ENCODE measurements at places on chromosomes 1 and 21.

DNA sequence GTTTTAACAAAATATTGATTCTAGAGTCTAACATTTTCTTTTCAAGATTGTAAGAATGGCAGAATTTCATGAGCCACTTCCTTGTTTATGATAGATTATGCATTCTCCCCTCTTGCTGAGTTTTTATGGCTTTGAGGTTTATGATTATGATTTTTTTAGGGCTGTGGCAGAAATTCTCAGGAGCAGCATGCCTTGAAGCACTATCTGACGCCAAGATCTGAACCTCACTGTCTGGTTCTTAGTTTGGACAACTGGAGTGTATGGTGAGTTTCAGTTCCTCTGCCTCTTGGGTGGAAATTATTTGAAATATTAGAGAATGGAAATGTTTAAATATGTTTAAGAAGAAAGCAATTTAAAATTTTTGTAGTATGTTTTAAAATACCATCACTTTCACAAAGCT is 10.2 kb downstream of the USP16 start:
- no peak for DNase-seq

DNA sequence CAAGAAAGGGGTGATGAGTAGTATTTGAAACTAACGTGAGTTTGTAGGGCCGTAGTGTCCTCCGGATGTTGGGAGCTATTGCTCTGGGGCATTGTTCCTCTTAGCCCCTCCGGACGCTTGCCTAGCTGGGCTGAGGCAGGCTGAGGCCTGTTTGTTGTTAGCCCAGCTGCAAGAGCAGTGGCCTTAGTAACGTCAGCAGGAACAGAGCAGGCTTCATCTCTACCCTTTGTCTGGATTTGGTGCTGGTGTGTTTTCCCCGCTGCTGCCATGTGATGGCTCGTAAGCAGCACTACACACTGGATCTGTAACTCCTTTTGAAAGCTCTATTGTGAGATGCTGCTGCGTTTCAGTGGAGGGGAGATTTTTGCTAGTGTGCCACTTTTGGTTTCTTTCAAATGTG is 57.6 kb downstream of the DNM3 start:
- DNase-seq: no peak

- DNase-seq: no peak
These were observed 6.4 kb upstream of the TNNI1 start for GRCh38 chr1:201427963-201428362.

- no peak for DNase-seq
These were observed 82.2 kb upstream of the ATP1B1 start for GRCh38 chr1:169024255-169024654.

DNA sequence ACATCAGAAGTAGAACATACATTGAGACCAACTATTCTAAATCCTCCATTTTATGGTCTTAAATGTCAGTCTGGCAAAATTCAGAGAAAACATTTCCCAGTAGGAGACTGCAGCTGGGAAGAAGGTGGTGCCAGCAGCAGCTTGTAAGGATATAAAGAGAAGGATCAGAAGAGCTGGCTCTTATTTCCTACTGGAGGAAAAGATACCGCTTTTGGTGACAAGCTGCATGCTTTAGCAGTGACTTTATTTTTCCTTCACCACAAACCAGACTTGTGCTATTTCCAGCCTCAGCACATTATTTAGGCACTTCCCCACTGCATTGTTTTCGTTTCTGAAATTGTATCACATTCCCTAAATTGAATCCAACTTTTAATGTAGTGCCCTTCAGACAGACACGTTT is 28.4 kb downstream of the RNF11 start:
- DNase-seq: no peak

GRCh38 chr1:43585557-43585956 is 54.9 kb downstream of the PTPRF start:
- DNase-seq: no peak

- no peak for DNase-seq
These were observed 3.3 kb downstream of the SLAMF8 start for GRCh38 chr1:159829822-159830465.

DNA sequence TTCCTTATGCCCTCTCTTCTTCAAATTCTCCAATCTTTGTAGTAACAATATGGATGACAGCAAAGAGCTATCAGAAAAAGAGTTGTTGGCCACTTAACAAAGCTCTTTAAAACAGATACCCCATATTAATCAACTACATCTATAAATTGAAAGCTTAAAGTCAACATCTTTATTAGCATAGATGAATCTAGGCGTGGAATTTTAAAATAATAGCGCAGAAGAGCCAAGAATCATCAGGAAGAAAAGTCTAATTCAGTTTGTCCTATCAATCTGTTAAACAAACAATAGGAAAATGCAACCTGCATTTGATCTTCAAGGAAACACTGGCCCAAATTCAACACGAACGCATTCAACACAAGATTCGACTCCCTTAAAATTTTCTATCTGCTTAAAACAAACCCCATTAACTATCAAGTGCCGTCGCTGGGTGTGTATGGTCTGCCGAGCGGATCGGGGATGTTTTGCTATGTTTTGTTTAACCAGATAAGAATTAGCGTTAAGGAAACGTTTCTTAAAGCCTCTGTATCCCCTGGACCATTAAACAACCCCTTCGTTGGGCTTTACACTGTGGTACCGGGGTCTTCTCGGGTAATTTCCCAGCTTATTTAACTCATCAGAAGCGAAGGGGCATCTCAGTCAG is 1.0 kb downstream of the LYST start:
- DNase-seq: no peak

DNA sequence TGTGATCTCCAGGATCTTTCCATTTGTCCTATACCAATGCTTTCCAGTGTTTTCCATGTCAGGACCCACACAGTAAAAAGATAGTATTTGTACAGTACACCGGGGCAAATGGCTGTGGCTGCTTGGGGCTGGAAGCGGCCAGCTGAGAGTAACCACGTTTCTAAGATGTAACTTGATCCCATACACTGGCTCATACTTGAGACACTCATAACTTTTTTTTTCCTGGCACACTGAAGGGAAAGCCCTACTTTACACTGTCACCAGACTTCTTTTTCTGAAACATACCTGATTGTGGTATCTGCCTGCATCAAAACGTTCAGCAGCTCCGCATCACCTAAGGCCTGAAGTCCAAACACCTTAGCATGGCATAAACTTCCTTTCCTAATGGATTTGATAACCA is 21.6 kb downstream of the VPS13D start:
- no peak for DNase-seq

DNA sequence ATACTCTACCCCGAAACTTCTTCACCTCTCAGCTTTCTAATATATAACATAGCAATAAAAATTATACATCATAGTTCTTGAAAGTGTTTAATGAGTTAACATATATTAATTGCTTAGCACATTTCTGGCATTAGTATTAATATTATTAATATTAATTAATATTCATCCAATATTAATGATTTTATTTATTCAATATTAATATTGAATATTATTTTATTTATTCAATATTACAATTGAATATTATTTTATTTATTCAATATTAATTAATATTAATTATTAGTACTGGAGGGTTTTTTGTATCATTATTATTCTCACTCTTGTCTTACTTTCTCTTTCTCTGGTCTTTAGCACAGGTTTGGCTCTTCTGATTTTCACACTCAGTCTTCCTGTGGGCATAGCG is 105.2 kb downstream of the GRIK1 start:
- DNase-seq: no peak

- DNase-seq: no peak
These were observed 380.6 kb upstream of the ZRANB2 start for GRCh38 chr1:71461416-71461815.

DNA sequence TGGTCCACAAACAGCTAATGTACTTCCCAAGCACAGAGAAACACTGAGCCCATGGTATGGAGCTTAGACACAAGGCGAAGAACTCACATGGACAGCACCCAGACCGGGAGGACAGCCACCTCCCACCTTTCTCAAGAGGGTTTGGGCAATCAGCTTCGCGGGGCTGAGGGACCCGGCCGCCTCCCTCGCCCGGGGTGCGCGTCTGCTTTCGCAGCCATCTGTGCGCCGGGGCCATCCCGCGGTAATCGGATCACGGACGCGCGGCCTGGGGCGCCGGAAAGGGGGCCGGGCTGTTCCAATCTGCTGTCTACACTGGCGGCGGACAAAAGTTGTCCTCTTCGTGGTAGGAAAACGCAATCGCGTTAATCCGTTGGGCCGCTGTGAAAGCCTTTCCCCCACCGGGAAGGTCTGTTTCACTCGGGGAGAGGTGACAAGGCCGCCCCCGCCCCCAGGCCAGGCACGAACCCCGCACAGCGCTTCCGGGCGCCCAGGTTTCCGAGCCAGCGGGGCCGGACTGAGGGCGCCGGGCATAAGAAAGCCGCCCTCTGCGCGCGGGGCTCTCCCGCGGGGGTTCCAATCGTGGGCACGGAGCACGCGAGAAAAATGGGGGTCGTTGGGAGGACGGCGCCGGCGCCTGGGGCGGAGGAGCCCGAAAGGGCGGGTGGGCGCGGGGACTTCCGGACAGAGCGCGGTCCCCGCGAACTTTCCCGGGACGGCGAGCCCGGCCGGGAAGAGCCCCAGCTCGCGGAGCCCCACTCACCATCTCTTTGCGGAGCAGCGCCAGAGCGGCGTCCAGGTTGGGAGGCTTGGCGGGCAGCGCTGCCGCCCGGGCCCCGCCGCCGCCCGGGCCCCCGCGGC is 664 bp downstream of the FAM89A start:
- no peak for DNase-seq

GRCh38 chr21:26005464-26005863 is 165.1 kb downstream of the APP start:
- DNase-seq: no peak

DNA sequence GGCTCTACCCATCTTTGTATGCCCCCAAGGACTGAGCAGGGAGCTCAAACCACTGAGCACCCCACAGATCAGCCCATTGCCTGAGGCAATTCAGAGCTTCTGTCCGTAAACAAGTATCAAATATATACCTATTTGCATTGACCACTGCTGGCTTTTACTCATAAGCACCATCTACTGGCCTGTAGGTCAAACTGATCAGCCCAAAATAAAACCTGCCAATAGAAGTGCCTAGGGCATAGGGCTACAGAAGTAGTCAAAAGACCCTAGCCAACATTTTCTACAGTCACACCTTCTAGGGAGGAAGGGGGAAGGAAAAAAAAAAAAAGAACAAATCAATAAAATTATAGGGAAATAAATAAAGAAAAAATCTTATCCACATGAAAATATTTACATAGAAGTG is 5.3 kb upstream of the LCE3D start:
- no peak for DNase-seq

GRCh38 chr1:183842795-183843144 is 37.9 kb downstream of the RGL1 start:
- no peak for DNase-seq

DNA sequence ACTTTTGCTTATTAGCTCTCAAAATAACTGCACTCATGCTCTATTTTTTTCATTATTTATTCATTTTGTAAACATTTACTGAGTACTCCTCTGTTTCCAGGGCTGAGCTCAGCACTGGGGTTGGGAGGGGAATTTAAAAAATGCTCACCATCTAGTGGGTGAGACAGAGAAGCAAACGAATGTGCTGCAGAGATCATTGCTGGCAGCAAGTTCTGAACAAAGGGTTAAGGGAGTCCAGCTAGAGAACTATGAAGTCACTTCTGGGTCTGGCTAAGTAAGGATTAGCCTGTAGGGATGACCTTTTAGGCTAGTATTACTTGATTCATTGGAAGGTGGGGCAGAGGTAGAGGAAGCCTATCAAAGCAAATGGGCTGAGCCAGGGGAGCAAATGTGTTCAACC is 99.1 kb upstream of the ZNF644 start:
- DNase-seq: no peak
